Foreskin fibroblast (primary cell): ENCODE measurements at places on chromosomes 1 and 21.

- no peak for DNase-seq
Observed at GRCh38 chr1:220124542-220124941, 30.6 kb downstream of the IARS2 start.

GRCh38 chr1:25051906-25052305 lies 121.8 kb upstream of the RUNX3 start:
- DNase-seq, result no peak

- DNase-seq, result peak; percentile 20
Observed at GRCh38 chr21:26124421-26124833, 46.1 kb downstream of the APP start.

DNA sequence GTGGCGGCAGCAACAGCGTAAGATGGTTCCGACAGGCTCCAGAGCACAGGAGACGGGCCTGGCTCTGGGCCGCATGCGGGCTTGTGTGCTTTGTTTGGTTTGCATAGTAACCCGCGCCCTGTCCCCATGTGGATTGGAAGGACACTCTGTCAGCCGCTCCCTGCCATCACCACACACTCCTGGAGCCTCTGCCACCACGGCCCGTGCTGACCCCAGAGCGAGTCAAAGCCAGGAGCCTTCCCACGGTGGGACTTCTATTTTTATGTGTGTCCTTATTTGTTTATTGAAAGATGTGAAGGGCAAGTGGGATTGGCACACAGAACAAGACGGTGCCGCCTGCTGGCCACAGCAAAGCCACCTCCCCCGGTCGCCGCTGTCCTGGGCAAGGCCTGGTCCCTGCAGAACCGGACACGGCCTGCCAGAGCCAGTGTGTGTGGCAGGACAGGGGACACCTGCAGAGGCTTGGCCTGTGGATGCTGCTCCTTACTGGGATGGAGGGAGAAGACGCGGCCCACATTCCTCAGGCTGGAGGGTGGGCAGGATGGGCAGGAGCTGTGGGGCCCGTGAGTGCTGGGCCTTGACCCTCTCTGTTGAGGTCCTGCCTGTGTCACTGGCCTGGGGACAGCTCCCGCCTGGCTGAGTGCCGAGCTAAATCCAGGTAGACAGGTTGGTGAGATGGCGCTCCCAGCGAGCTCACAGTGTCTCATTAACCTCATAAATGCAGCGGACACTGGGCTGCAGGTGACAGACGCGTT lies 64.4 kb downstream of the AGPAT3 start:
- no peak for DNase-seq

- no peak for DNase-seq
Observed at GRCh38 chr1:175191659-175192058, 917 bp downstream of the KIAA0040 start.

DNA sequence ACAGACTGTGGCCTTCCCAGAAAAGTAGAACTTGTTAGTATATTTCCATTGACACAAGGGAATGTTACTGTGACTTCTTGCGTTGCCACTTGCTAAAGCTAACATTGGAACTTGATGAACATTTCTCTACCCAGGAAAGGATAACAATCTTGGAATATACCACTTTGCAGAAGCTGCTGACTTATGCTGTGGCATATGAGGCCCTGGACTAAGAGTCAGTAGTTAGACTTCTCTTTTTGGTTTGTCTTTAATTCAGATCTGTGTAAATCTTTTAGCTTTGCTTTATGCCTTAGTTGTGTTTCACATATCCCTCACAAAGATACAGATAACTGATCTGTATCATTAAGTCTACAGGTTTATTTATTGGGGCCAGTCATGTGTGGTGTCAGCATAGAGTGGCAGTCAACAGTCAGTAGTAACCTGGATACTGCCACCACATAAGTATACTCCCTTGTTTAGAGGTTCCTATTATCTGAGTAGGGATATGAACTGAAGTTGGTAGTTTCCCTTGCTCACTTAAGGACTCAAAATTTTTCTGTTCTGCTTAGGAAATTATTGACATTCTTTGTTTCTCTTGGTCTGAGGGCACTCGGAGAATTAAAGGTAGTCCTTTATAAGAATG lies 14.7 kb downstream of the RNF2 start:
- no peak for DNase-seq

- no peak for DNase-seq
Observed at GRCh38 chr1:38558500-38559445, 300.8 kb downstream of the RRAGC start.

GRCh38 chr1:109241841-109242345 lies 7.4 kb upstream of the CELSR2 start:
- DNase-seq, result no peak

GRCh38 chr1:234970731-234971476 lies 157.7 kb downstream of the TOMM20 start:
- DNase-seq, result peak; percentile 96

DNA sequence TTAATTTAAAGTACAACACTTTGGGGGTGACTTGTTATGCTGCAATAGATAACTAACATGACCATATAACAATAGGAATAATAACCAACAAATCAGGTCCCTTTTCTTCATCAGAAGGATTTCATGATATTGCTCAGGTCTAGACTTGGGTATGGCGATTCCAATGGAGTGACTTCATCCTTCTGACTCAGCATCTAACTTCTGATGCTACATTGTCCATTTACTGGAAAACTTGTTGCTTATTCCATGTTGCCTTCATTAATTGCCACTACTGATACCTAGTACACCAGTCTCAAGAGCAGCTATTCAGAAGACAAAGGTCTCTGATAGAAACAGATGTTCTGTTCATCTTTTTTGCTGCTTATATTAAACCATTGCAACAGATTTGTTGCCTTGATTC lies 324.3 kb downstream of the TGFB2 start:
- peak; percentile 71 for DNase-seq
